ENCODE measurements at places on chromosomes 1 and 21. TPM values are rescaled to one million over a fixed set of nuclear protein-coding genes. Genes with fewer than 3 reads are reported as not detected.

The KCND3 gene
- total RNA-seq: 0.09 TPM

The MX2 gene
- total RNA-seq: 4.2 TPM

The SLC35D1 gene
- total RNA-seq: 12.6 TPM

The LAMC1 gene
- 564 TPM for total RNA-seq

The TOR1AIP1 gene
- 30.0 TPM for total RNA-seq

The HPCAL4 gene
- total RNA-seq: under 0.01 TPM

Data from fibroblast of the aortic adventitia (primary cell).